Endothelial cell of umbilical vein (primary cell): ENCODE measurements at places on chromosomes 2 and 18. TPM values are rescaled to one million over a fixed set of nuclear protein-coding genes. Genes with fewer than 3 reads are reported as not detected.

The REG3G gene
- not detected in 2 replicates for total RNA-seq

The RTP5 gene
- not detected in 2 replicates for total RNA-seq

The ANO7 gene
- 2.5 and 2.8 TPM in 2 replicates for total RNA-seq

- DNase-seq: no peak
These were observed 526.9 kb downstream of the SLC4A3 start for GRCh38 chr2:220154304-220154703.

GRCh38 chr18:13159579-13159978 lies 59.0 kb upstream of the LDLRAD4 start:
- peak; percentile 58 for DNase-seq

GRCh38 chr2:148161909-148162435 lies 141.1 kb downstream of the MBD5 start:
- no peak for DNase-seq

- no peak for DNase-seq
These were observed 33.4 kb downstream of the TRABD2A start for GRCh38 chr2:84847326-84848050.

- DNase-seq: no peak
These were observed 42.5 kb downstream of the KIAA2012 start for GRCh38 chr2:202115479-202115971.

DNA sequence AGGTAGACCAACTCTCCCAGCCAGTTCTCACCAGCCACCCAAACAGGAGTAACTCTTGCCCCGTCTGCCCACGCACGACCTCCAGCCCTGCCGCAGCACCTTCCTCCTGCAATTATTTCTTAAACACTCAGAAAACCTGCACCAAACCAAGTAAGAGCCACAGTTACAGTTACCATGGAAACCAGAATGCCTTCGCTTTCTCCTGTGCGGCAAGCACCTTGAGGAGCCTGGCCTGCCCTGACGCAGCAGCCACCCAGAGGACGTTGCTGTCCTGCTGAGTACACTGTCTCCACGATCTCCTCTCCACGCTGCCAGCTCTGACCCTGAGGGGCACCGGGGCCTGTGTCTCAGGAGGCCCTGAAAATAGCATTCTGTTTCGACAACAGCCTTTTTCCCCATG lies 94.3 kb upstream of the SMIM21 start:
- DNase-seq: no peak

GRCh38 chr2:240635121-240635997 lies 10.1 kb downstream of the GPR35 start:
- DNase-seq: no peak

- DNase-seq: no peak
These were observed 133.9 kb downstream of the ZNF532 start for GRCh38 chr18:58998401-58999203.

DNA sequence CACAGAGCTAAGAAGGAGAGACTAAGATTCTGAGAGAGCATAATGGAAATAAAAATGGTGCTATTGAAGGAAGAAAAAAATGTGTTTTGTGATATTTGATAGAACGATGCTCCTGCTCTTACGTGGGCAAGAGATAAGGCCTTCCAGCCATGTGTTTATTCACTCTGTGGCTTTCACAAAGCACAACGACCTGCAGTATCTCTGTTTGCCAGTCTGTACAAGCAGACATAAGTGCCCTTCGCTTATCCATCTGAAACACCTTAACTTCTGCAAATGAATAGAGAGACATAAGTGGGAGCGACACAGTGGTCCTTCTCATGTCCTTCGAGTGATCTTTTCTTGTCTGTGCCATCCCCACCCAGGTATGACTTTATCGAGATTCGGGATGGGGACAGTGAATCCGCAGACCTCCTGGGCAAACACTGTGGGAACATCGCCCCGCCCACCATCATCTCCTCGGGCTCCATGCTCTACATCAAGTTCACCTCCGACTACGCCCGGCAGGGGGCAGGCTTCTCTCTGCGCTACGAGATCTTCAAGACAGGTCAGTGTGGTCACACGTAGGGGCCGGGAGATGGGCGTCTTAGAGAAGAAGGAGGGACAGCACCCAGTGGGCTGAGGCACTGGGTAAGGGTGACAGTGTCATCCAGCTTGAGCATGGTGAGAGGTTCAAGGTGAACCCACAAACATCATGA lies 33.7 kb downstream of the NRP2 start:
- DNase-seq: no peak

DNA sequence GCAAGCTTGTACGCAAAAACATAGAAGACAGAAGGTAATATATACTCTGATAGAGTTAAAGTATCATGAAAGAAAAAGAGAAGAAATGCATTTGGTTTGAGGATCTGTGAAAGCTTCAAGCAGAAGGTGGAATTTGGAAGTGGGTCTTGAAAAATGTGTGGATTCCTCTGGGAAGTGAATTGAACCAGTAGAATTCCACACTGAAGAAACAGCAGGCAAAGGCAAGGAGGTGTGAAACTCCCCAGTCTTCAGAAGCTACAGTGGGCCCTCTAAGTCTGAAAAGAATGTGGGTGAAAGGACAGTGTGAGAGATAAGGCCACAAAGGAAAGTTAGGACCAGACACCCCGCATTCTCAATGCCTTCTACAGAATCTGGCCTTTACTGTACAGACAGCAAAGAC lies 25.6 kb downstream of the COBLL1 start:
- no peak for DNase-seq

GRCh38 chr2:1736045-1736444 lies 8.3 kb downstream of the PXDN start:
- no peak for DNase-seq

DNA sequence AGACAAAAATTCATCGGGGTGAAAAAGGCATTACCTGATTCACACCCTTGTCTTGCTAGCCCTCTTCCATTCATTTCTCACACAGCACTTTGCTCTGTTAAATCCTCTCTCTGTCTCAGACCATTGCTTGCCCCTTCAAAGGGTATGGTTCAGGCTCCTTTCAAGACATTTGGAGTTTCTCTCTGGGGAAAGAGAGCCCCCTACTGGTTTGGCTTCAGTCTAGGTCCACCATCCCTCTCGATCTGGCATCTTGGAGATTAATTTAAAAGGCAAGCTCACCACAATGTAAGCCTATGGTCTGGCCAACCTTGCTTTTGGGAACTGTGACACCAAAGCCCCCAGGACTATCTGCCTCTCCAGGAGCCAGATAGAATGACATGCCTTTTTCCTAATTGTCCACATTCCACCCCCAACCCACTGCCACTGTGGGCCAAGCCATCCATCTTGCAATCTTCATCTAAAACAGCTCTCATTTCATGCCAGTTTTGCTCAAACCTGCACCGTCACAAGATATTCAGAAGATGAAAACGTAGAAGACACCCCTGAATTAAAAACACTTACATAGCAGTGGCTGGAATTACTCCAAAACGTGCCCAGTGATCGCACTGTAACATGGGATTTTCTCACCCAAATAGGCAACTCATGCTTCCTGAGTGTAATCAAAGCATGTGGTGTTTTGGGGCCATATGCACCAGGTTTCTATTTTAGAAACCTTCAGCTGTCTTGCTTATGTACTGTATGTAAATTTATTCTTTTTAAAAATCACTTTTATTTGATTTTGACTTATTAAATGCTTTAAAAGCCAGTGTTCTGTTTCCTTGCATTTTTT lies 93.9 kb downstream of the FARSB start:
- peak; percentile 60 for DNase-seq

- no peak for DNase-seq
These were observed 1.9 kb downstream of the LIMS2 start for GRCh38 chr2:127673291-127674069.

DNA sequence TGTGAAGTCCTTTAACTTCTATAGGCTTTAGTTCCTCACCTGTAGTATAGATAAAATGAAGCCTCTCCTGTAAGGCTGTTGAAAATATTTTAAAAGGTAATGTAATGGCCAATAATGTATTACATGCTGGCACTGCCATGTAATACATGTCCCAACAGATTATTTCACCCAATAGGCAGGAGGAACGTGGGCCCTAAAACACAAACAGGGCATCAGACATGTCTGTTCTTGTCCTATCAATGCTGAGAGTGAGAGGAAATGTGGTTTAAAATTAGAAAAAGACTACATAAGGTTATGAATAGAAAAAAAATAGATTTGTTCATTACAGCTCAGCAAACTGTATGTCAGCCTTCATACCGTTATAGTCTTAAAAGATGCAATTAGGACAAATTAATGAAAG lies 492.7 kb upstream of the DDX18 start:
- DNase-seq: no peak

DNA sequence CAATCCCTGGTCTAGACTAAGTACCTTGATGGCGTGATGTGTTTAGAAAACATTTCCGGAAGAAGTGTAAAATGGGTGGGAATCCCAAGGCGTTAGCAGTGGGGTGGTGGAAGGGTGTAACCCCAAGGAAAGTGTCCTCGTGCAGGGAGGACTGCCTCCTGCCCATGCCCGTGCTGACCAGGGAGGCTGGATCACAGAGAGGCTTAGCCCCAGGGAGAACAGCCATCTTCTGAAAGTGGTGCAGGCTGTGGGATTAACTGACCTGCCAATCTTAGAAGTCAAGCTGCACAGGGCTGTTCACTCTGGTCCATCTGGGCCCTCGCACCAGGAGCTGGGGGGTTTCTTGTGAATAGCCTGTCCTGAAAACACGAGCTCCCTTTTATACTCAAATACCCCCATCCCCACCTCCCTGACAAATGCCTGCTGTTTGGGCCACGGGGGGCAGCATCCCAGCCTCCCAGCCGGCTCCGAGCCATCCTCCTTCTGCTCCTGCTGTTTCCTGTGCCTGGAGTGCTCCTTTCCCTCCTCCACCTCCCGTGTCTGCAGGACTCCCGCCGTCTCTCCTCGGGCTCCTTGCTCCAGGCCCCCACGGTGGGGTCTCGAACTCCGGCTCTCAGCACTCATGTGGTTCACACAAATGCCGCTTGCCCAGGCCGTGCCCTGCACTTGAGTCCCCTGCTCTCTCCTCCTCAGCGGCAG lies 52.1 kb upstream of the PXDN start:
- no peak for DNase-seq

DNA sequence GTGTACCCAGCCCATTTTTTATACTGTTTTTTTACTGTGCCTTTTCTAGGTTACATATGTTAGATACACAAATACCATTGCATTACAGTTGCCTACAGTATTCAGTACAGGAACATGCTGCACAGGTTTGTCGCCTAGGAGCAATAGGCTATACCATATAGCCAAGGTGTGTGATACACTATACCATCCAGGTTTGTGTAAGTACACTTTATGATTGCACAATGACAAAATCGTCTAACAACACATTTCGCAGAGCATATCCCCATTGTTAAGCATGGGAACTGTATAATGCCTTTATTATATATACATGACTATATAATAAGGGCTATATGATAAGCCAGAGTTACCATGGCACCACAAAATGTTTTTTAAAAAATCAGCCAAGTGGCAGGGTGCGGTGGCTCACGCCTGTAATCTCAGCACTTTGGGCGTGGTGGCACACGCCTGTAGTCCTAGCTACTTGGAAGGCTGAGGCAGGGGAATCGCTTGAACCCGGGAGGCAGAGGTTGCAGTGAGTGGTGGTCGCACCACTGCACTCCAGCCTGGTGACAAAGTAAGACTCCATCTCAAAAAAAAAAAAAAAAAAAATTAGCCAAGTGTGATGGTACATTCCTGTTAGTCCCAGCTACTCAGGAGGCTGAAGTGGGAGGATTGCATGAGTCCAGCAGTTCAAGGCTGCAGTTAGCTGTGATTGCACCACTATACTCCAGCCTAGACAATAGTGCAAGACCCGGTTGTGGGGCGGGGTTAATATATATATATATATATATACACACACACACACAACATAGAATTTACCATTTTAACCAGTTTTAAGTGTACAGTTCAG lies 2.8 kb upstream of the CENPA start:
- DNase-seq: no peak
